A549 treated with DMSO at 1 μM for 4 hours (cell line): ENCODE measurements at places on chromosomes 6 and 20. TPM values are rescaled to one million over a fixed set of nuclear protein-coding genes. Genes with fewer than 3 reads are reported as not detected.

SRC gene
- 166 to 205 TPM (median 196 TPM) in 5 replicates for total RNA-seq

ASCC3 gene
- 18.6 to 22.0 TPM (median 21.6 TPM) in 5 replicates for total RNA-seq

C20orf144 gene
- 0.05 to 0.15 TPM (median 0.10 TPM) in 3 of 5 replicates, not detected in the others for total RNA-seq

OR2J2 gene
- not detected in 5 replicates for total RNA-seq

TMEM181 gene
- total RNA-seq = 11.4 to 17.9 TPM (median 16.3 TPM) in 5 replicates

SRXN1 gene
- 292 to 349 TPM (median 329 TPM) in 5 replicates for total RNA-seq

HTR1B gene
- total RNA-seq = 0.03 to 0.07 TPM in 2 of 5 replicates, not detected in the others

LY6G5C gene
- total RNA-seq = 0.95 to 2.0 TPM (median 1.3 TPM) in 5 replicates

SLC25A27 gene
- total RNA-seq = 0.36 to 1.0 TPM (median 0.87 TPM) in 5 replicates

MUC21 gene
- not detected in 5 replicates for total RNA-seq

HMGCLL1 gene
- 0.15 to 0.20 TPM (median 0.18 TPM) in 5 replicates for total RNA-seq

SOX18 gene
- 1.1 to 2.3 TPM (median 1.7 TPM) in 5 replicates for total RNA-seq

AFDN gene
- 14.5 to 23.4 TPM (median 20.0 TPM) in 5 replicates for total RNA-seq

APCDD1L gene
- 0.05 to 0.07 TPM (median 0.05 TPM) in 3 of 5 replicates, not detected in the others for total RNA-seq

LIN28B gene
- 1.4 to 2.1 TPM (median 1.9 TPM) in 5 replicates for total RNA-seq

CALHM6 gene
- total RNA-seq = 0.45 TPM in 1 of 5 replicates, not detected in the others

THBS2 gene
- total RNA-seq = 0.01 to 0.17 TPM in 2 of 5 replicates, not detected in the others

CCM2L gene
- 0.28 to 0.78 TPM (median 0.62 TPM) in 5 replicates for total RNA-seq

LY86 gene
- total RNA-seq = not detected in 5 replicates

PRDM13 gene
- total RNA-seq = 0.83 to 1.2 TPM (median 0.93 TPM) in 5 replicates

EYS gene
- total RNA-seq = 0.05 to 0.08 TPM (median 0.05 TPM) in 3 of 5 replicates, not detected in the others
